ENCODE measurements at places on chromosomes 4 and X.

GRCh38 chrX:105191878-105192277 is 28.6 kb downstream of the TEX13A start:
- DNase-seq: peak; percentile 5

DNA sequence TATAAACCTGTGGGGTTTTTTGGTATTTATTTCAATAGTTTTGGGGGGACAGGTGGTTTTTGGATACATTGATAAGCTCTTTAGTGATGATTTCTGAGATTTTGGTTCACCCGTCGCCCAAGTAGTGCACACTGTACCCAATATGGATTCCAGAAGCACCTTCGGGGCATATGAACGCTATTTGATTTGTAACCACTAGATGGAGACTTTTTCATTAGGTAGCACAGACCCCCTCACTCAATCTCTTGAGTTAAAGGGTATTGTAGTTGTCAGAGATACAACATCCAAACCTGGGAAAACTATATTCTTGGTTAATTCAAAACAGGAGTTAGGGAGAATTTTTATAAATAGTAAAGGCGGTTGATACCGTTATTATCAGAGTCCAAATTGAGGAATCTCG is 79.8 kb downstream of the SPANXN3 start:
- DNase-seq: peak; percentile 42

DNA sequence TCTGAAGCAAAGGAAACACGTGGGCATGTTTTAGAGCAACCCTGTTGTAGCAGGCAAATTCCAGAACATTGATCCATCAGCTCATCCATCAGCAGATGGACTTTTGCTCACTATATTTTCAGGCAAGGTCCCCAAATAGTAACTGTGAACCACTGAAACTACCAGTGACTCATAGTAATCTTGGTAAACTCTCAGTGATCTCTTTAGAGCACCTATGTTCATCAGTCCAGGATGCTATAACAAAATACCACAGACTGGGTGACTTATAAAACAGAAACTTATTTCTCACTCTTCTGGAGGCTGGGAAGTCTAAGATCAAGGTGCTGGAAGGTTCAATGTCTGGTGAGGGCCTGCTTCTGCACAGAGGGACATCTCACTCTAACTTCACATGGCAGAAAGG is 28.9 kb upstream of the BTC start:
- DNase-seq: no peak

DNA sequence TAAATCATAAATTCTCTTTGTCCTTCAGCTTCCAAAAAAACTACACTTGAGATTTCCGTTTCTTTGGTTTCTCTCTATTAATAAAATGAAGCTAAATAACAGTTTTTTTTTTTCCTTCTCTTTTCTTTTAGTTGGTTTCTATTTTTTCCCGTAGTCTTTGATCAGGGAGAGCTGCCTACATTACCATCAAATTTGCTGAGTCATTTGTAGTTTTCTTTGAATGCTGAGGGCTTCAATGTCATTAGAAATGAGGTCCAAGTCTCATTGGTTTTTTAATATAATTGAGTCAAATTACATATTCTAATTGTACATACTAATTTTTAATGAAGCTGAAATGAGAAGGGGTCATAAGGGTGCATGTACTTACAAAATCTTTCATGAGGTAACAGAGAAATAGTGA is 550.2 kb downstream of the GBA3 start:
- no peak for DNase-seq

GRCh38 chr4:152999346-153000075 is 63.4 kb downstream of the FHDC1 start:
- DNase-seq: peak; percentile 46

DNA sequence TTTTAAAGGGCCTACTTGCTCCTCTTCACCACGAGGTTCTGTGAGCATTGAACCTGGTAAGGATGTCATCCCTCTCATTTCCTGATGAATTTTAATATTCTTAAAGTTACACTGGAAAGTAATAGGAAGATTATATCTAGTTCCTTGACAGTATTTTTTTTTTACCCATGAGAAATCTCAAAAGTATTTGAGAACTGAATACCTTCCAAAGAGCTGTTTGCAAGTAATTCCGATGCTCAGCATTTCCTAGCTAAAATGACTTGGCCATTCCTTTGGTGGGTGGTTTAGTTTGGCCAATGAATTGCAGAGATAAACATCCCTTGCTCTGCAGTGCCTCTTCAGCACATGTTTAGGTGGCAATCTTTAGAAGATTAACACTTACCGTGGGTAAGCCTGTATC is 110.2 kb upstream of the WDR1 start:
- DNase-seq: no peak

- no peak for DNase-seq
Measured at GRCh38 chrX:16171944-16172343, 4.7 kb downstream of the MAGEB17 start.

DNA sequence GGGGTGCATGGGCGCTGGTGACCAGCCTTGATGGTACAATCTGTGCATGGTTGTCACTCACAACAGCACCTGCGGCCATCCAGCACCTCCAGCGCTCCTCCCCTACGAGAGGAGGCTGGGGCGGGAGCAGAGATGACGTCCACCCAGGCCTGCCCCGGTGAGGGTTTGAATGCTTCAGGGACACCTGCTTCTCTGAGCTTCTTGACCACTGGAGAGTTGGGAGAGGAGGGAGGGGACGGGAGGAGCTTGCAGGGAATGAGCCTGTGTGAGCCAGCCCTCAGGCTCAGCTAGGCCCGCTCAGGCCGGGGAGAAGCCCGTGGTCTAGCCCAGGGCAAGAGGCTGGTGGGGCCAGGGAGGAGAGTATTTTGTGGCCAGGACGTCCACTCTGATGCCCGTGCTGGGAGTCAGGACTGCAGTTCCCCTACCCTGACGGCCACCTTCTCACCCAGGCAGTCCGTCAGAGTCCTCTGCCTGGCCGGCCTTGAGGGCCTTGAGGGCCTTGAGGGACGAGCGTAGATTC is 59.2 kb downstream of the CPZ start:
- DNase-seq: no peak

DNA sequence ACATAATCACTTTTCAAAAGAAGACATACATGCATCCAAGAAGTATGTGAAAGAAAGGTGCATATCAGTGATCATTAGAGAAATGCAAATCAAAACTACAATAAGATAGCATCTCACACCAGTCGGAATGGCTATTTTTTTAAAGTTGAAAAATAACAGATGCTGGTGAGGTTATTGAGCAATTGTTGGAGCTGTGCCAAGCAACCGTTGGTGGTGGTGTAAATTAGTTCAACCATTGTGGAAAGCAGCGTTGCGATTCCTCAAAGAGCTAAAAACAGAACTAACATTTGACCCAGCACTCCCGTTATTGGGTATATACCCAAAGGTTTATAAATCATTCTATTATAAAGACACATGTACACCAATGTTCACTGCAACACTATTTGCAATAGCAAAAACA is 14.2 kb downstream of the COX7B2 start:
- DNase-seq: no peak

GRCh38 chrX:110692866-110693265 is 102.8 kb downstream of the CHRDL1 start:
- no peak for DNase-seq

- DNase-seq: peak; percentile 6
Measured at GRCh38 chr4:7513671-7514070, 78.9 kb upstream of the PSAPL1 start.

DNA sequence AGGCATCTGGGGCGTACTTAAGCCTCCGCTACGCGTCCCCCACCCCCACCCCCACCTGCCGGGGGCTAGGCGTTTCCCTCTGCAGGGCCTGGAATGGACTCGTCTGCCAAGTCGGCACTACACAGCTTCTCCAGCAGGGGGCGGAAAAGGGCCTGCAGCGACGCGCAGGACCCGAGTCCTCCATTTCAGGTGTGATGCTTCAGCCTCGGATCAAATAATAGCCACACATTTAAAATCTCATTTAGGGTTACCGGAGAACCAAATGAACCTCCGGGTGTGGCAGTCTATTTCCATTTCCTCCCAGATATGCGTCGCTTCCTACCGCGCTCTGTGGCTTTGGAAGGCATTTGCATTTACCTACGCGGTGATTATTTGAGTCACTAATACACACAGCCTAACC is 2.9 kb downstream of the PAK3 start:
- peak; percentile 19 for DNase-seq

- DNase-seq: no peak
Measured at GRCh38 chr4:112775801-112776200, 138.9 kb downstream of the LARP7 start.

GRCh38 chrX:103197721-103198306 is 17.1 kb upstream of the BEX4 start:
- peak; percentile 40 for DNase-seq

DNA sequence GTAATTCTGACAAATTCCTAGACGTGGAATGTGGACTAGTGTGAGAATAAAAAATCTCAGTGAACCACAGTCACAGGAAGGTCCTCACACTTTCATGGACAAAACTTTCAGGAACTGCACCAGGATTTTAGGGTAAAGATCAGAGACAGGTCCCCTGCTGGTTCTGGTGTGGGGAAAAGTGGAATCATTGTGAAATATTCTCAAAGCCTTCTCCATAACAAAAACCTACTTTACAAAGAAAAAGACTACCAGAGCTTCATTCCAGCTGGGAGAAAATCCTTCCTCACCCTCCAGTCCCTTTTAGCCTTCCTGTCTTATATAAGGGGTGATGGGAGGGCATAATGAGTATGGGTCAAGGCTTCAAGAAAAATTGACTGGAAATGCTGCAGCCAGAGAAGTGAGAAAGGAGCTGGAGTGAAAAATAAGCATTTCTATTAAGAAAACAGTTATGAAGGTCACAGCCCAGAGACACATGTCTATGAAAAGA is 325.8 kb downstream of the ARAP2 start:
- DNase-seq: no peak

DNA sequence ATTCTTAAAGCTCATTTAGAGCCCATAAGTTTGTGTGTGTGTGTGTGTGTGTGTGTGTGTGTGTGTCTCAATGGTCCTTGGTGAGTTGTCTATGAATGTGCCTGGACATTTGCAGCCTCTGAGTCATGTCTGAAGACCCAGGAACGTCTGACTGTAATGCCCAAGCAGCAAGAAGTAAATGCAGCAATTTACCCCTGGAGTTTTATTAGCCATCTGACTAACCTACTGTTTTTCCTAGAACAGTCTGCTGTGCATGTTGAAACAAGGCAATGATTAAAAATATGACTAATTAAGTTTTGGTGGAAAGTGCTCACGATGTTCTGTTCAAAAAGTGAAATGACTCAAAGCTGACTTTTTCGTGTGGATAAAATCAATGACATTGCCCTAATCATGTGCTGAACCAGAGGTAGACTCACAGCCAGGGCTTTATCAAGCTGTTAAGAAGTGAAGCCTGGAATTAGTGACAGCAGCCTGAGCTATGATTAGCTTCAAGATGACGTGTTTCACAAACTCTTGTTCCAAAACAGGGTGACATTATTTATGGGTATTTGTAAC is 201.6 kb downstream of the CPE start:
- DNase-seq: peak; percentile 94
